ENCODE measurements at places on chromosomes 2 and 18. TPM values are rescaled to one million over a fixed set of nuclear protein-coding genes. Genes with fewer than 3 reads are reported as not detected.

Gene CXCR4
- 366 TPM for total RNA-seq

Gene C1QL2
- not detected for total RNA-seq

DNA sequence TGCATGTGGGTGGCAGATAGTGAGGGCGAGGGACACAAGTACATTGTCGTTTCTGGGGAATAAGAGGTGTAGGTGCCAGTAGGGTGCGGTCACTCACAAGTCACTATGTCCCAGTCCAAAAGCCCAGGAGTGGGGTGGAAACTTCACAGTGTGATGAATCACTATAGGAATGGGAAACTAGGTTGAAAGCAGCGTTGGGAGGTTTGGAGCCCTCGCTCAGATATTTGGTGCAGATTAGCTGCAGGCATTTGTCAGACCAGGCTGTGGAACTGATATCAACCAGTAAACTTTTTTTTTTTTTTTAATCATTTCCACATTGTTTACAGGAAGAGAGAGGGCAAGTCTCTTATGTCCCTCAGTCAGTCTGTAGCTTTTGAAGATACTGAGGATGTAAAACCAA lies 121.8 kb downstream of the CERS6 start:
- H3K4me1 ChIP-seq = peaks cover 32% of the 10 kb centered on the region
- no peak overlapping the region for H3K27ac ChIP-seq
- DNase-seq = no peak

GRCh38 chr18:41842886-41843285 lies 112.1 kb upstream of the PIK3C3 start:
- H3K4me3 ChIP-seq = no peak overlapping the region
- DNase-seq = no peak
- H3K4me1 ChIP-seq = no peaks in the 10 kb centered on the region
- H3K27ac ChIP-seq = no peak overlapping the region
- peaks cover 3% of the 10 kb centered on the region for H3K27me3 ChIP-seq
- H3K36me3 ChIP-seq = no peaks in the 10 kb centered on the region

DNA sequence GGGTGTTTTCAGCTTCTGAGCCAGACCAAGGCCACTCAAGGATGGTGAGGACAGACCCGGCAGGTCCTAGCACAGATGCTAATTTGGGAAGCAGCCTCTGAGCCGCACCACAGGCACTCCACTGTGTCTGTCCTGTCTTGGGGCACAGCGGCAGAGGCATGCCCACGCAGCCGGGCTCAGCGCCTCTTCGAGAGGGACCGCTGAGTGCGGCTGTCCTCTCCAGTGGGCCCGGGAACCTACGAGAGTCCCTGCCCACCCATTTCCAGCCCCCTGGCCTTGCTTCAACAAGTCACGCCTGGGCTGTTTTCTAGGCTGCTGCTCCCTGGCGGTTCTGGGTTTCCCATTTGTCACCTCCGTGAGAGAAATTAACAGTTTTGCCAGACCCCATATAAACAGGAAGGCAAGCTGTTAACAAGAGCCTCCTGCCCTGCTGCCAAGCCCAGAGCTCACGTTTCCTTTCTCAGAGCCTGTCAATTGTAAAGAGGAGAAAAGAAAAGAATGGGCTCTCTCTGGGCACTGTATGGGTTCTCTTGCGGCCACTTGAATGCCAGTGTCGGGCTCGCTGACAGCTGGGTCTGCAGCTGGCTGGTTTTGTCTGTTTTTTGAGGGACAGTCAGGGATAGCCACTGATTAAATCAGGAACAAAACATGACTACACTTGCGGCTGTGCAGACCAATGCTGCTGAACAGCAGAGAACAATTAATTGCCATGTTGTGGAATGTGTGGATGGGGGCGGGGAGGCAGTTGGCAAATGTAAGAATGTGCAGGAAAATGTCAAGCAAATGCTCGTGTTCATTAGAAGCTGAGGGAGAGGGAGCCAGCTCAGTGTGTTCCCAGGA lies 30.6 kb downstream of the TMEM17 start:
- H3K27me3 ChIP-seq = peaks cover 2% of the 10 kb centered on the region
- no peaks in the 10 kb centered on the region for H3K36me3 ChIP-seq
- H3K4me1 ChIP-seq = peaks cover 3% of the 10 kb centered on the region
- H3K27ac ChIP-seq = no peak overlapping the region
- no peak for DNase-seq

GRCh38 chr2:22110244-22110651 lies 986.5 kb downstream of the TDRD15 start:
- no peaks in the 10 kb centered on the region for H3K27me3 ChIP-seq
- H3K27ac ChIP-seq = no peak overlapping the region
- H3K4me1 ChIP-seq = no peaks in the 10 kb centered on the region
- no peaks in the 10 kb centered on the region for H3K36me3 ChIP-seq

DNA sequence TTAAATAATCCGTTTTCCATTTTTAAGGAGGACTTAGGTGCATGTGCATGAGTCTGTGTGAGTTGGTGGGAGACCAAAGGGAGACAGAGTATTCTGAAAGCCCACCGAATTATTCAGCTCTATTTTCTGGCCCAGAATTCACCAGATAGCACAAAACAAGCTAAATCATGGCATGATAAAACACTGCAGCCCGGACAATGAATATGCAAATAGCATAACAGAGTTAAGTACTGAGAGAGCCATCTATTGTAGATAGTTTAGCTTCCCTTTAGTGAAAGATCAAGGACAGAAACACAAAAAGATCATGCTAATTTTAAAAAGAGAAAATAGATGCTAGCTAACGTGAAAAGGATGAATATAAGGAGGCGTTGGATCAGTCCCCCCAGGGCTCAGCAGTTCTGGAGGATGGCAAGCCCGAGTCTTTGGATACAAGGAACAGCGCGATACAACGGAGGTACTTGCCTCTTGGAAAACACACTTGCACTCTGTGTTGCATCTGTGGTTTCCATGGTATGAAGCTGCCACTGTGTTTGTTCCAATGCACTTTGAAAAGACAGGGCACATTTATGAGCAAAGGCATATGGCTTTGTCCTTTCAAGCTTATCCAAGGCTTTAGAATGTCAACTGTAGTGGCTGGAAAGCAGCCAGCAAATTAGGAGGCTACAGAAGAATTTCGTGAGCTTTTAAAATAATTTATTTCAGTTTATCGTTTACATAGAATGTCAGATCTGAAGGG lies 119.9 kb downstream of the LYPD1 start:
- no peaks in the 10 kb centered on the region for H3K4me1 ChIP-seq
- no peak for DNase-seq
- no peak overlapping the region for H3K4me3 ChIP-seq
- H3K27ac ChIP-seq = no peak overlapping the region
- H3K27me3 ChIP-seq = no peaks in the 10 kb centered on the region
- no peaks in the 10 kb centered on the region for H3K36me3 ChIP-seq

- peaks cover 27% of the 10 kb centered on the region for H3K27me3 ChIP-seq
- H3K36me3 ChIP-seq = no peaks in the 10 kb centered on the region
- no peak for DNase-seq
- H3K27ac ChIP-seq = no peak overlapping the region
These were observed 141.5 kb upstream of the PKDCC start for GRCh38 chr2:41906338-41906725.
